SK-MEL-5 (cell line): ENCODE measurements at places on chromosomes 2 and 18. TPM values are rescaled to one million over a fixed set of nuclear protein-coding genes. Genes with fewer than 3 reads are reported as not detected.

Gene DOK6
- 0.24 and 2.4 TPM in 2 replicates for total RNA-seq

Gene CYP27C1
- total RNA-seq = 0.19 and 0.26 TPM in 2 replicates

Gene CTNNA2
- 7.2 and 10.2 TPM in 2 replicates for total RNA-seq

DNA sequence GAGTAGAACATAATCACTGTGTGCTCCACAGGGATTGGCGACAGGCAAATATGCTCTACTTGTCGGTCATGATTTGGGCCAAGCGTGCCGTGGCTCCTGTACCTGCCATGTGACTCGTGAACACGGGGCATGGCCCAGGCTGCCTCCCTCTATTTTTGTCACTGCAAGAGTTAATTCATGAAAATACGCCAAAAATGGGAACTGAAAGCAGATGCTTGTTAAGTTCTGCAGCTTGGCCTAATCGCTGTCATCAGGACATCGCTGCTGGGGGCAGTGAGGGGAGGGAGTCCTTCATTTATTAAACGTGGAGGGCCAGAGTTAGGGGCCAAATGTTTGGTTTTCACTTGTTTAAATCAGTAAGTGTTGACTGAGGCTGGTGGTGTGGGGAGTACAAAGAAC lies 177.8 kb downstream of the BCL2 start:
- DNase-seq = no peak

DNA sequence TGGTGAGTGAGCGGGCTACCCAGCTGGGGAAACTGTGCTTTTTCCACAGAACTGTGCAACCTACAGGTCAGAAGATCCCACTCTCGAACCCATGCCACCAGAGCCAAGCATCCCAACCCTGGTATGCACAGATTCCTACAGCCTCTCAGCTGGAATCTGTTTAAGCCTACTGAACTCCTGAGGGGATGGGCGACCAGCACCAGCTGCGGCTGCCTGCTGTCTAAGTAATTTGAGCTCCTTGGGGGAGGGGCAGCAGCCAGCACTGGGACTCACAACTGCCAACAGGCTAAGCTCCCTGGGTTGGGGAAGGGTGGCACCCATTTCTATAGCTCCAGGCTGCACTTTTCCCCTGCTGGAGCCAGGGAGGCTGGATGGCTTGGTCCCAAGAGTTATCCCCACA lies 11.8 kb downstream of the CYP27C1 start:
- no peak for DNase-seq

GRCh38 chr2:119086327-119086726 lies 72.2 kb downstream of the C1QL2 start:
- no peak for DNase-seq

DNA sequence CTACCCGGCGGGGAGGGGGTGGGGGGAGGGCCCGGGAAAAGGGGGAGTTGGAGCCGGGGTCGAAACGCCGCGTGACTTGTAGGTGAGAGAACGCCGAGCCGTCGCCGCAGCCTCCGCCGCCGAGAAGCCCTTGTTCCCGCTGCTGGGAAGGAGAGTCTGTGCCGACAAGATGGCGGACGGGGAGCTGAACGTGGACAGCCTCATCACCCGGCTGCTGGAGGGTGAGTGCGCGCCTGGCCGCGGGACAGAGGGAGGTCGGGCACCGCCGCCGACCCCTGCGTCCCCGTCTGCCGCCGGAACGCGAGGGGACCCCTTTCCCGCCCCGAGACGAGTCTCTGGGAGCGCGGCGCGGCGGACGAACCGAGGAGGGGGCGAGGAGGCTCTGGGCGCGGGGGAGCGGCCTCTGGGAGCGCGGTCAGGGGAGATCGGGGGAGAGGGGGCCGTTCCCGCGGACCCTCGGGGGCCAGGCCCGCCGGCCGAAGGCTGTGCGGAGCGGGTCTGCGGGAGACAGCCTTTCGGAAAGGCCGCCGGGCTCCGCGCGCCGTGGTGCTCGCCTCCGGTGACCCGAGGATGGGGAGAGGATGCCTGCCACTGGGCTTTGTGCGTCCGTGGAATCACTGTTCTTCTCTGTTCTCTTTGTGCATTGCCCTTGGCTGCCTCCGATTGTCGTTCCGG lies 463 bp downstream of the PPP1CB start:
- DNase-seq = peak; percentile 19

DNA sequence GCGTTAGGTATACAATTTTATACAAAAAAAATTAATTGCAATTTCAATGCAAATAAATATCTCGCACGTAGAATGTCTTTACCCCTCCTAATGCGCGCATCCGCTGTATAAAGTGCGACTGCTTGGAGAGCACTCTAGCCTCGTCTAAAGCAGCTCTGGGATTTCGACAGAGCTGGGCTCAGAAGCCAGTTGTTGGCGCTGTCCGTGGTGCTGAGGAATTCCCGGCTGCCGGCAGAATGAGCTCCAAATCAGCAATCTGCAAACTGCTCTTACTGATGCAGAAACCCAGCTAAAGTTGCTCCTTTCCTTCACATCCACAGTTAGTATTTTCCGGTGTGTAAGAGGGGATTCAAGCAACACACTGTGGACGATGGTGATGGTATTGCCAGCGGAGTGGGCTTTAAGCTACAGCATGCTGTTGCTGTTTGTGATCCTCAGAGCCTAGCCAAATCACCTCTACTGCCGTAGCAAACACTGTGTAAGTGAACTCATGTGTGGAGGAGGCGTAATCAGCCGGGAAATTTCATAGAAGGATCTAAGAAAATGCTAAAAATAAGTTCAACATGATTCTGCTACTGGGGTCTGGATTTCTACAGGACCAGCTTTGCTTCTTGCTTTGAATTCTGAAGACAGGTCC lies at the start of gene VWC2L:
Gene VWC2L (plus strand): TSS at position 137 of the 637 bp plus-strand sequence. CDS start 3,140 bp downstream, outside the sequence.
- peak; percentile 64 for DNase-seq

DNA sequence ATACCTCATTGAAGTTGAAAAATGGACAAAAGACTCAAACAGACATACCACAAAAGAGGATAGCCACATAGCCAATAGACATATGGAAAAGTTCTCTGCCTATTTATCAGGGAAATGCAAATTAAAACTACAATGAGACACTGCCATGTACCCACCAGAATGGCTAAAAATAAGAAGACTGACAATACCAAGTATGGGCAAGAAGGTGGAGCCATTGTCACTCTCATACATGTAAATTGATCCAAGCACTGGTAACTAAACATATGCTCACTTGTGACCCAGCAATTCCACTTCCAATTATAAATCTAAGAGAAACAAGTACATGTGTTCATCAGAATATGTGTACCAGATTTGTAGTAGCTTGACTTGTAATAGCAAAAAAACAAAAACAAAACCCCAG lies 4.6 kb downstream of the LOXHD1 start:
- DNase-seq = no peak

DNA sequence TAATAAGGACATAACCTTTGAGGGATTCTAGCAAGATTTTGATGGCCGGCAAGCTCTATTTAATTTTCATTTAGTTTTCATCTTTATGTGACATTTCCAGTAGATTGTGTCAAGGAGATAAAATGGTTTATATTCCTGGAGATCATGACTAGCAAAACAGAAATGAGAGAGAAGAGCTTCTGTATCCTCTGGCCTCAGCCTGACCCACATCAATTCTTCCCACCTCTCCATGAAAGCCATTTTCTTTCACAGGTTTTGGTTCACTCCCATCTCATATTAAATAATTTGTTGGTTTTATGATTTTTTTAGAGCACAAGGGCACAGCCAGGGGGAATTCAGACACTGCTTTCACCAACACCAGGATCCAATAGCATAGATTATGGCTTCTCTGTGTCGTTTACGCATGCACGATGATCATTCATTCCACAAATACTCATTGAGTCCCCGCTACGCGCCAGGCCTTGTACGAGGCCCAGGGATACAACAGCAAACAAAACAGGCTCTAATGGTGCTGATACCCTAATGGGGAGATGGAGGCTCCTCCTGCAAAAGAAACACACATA lies 85.9 kb downstream of the SH3BP4 start:
- DNase-seq = no peak

DNA sequence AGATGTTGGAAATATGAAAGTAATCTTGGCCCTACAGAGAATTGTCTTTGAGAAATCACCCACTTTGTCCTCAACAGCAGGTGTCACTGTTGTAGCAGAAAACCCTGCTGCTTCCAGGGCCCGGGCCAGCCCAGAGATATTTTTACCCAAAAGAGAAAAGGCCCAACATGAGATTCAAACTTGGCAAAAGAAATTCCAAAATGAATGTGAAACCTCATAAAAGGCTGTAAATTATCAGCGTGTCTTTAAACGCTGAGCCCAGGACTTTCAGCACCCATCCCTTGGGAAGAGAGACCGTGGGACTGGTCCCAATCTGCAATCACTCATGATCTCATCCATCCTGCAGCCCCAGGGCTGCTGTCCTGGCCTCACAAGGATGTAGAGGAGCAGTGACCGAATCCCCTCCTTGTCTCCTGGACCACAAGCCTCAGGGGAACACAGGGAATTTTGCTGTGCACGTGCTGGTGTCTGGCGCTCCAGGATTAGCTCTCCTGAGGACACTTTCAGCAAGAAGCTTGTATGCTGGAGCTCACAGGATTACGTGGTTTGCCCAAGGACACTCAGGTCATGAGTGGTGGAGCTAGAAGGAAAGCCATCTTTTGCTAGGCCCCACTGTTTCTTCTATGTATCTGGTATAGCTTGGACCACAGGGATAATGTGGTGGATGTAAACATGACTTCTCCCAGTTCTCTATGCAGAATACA lies 202.1 kb downstream of the RNF144A start:
- DNase-seq = peak; percentile 57

- DNase-seq = no peak
These were observed 489.8 kb downstream of the ADCYAP1 start for GRCh38 chr18:1394426-1394825.
